ENCODE measurements at places on chromosomes 16 and 17.
A peak's percentile ranks its signal among the peaks of the same experiment; 100 is the strongest.

DNA sequence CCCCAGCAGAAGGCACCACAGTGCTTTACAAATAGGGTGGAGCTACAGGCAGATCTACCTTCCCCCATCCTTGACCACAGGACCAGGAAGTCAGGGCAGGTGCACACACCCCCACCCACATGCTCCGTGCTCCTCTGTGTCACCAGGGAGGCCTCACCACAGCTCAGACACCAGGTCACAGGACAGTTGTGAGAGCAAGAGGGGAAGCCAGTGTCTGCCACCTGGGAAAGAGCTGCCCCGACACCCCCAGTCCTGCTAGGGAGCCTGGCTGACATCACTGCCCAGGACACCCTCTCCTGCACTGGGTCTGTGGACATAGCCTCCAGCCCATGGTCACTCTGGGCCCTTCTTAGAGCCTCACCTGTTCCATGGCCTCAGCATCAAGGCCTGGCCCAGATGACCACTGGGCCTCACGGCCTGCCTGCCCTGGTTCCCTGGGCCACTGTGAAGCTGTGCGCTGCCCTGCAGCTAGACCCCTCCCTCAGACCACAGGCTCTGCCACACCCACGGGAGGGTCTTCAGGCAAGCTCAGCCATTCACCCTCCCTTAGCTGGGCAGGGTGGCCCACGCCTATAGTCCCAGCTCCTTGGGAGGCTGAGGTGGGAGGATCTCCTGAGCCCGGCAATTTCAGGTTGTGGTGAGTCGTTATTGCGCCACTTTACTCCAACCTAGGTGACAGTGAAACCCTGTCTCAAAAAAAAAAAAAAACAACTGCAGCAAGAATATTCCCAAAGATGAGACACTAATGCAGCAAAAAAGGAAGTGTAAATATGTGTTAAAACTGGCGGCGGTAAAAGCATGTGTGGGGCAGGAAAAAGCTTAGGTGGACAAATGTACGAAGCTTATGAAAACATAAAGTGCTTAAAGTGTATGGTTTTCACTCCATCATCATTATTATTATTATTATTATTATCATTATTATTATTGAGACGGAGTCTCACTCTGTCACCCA is 14.2 kb downstream of the POLR3K start:
- DNase-seq, result no peak

- DNase-seq, result peak; percentile 49
These were observed 34.1 kb upstream of the SLC38A10 start for GRCh38 chr17:81328978-81329926.

DNA sequence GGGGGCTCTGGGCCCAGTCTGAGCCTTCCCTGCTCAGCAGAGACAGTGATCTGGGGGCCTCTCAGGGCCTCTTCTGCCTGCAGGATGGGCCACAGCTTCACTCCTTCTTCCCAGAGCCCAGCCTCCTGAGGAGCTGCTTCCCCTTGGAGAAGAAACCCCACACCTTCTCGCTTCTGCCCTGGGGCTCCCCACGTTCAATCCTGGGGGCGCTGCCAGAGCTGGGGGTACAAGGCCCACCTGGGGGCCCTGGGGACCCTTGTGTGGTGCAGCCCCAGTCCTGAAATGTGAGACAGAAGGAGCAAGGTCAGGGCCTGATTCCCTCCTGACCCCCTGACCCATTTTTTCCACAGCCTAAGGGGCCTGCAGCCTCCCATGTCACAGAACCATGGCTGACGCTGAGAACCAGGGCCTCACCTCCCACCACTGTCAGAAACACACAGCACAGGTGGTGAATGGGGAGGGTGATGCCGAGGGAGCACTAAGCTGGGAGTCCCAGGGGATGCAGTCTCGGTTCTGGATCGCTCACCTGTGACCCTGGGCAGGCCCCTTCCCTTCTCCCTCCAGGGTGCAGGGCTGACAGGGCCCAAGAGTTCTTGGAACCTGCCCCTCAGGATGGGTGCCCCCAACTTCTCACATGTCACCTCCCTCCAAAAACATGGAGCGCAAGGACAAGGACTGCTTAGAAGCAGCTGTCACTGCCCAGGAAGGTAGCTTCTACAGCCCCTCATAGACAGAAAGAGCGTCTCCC is 21.6 kb upstream of the MPO start:
- no peak for DNase-seq

- DNase-seq, result no peak
These were observed 22.9 kb downstream of the ALDH3A2 start for GRCh38 chr17:19671433-19671832.

- DNase-seq, result no peak
These were observed 221.8 kb upstream of the TNRC6C start for GRCh38 chr17:77736721-77737120.

- no peak for DNase-seq
These were observed 135.8 kb downstream of the CCDC182 start for GRCh38 chr17:57609125-57609877.

- DNase-seq, result no peak
These were observed 388.2 kb upstream of the MAF start for GRCh38 chr16:79988721-79989220.

GRCh38 chr16:87584271-87584670 is 18.0 kb upstream of the JPH3 start:
- no peak for DNase-seq

- DNase-seq, result no peak
These were observed 2.1 kb downstream of the HES7 start for GRCh38 chr17:8121681-8122421.

- DNase-seq, result no peak
These were observed 53.2 kb downstream of the MYH11 start for GRCh38 chr16:15803618-15804017.

DNA sequence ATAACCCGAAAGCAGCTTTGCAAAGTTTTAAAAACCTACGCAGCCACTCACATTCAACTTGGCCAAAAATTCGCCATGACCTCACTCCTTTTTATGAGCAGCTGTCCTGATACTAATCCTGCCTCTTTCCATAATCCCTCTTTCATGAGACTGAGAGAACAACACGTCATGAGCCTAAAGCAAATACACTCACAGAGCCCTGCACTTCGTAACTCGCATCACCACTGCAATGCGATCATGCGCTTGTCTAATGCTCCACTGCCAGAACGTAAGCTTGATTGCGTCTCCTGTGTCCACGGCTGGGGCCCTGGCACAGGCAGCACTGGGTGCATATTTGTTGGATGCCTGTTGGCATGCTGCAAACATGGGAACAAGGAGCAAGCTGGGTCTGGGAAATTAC is 36.2 kb downstream of the CDRT4 start:
- no peak for DNase-seq

DNA sequence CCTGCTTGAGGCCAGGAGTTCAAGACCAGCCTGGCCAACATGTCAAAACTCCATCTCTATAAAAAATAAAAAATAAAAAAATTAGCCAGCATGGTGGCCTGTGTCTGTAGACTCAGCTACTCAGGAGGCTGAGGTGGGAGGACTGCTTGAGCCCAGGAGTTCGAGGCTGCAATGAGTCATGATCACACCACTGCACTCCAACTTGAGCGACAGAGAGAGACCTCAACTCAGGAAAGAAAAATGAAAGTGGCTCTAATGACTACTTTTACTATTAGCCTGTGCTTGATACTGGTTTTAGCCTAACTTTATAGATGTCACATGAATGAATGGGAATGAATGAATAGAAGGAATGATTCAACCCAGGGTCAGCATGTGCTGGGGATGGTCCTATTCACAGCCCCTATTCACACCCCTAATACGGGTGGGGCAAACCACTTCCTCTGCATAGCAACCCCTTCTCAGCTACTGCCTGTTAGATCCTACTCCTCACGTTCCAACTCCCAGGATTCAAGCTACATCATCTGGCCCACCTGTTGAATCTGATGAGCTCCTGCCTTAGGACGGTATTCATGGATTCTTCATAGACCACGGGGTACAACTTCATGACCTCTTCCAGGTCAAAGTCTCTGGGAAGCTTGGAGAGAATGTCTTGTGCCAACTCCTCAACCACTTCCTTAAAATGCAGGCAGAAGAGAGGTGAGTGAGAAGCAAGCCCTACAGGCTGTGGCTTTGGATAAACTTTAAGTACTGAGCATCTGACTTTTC is 40.5 kb downstream of the LYRM1 start:
- DNase-seq, result no peak

DNA sequence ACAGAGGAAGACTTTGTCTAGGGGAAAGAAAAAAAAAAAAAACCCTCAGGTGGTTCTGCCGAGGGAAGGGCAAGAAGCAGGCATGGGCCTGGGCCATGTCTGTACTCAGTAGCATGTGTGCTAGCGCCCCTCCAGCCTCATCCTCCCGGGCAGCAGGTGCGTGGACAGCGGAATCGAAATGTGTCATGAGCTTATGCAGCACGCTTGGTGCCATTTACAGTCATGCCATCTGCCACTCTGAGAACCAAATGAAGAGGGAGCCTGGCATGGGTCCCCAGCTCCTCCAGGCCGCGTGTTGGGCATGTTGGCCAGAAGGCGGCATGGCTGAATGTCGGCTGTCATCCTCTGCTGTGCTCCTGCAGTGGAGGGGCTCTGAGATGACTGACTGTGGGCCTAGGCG is 31.4 kb downstream of the CRAMP1 start:
- DNase-seq, result no peak

DNA sequence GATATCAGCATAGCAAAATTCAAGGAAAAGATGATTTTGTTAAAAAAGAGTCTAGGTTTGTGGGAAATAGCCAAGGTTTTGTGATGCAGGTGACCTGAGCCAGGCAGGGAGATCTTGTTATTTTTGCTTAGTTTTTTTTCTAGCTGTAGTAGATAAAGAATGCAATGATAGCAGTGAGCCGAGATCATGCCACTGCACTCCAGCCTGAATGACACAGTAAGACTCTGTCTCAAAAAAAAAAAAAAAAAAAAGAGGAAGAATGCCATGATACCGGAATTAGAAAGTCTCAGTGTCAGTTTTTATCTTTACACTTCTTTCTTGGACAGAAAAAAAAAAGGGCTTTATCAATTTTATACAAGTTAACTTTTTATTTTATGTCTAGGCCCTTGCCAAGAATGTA is 27.5 kb downstream of the TMEM238L start:
- DNase-seq, result no peak

All from fibroblast of skin of left quadriceps (primary cell).